Epithelial cell of proximal tubule (primary cell): ENCODE measurements at places on chromosomes 12 and 14.

GRCh38 chr14:34386865-34387485 lies 75.1 kb downstream of the SPTSSA start:
- DNase-seq, result no peak

DNA sequence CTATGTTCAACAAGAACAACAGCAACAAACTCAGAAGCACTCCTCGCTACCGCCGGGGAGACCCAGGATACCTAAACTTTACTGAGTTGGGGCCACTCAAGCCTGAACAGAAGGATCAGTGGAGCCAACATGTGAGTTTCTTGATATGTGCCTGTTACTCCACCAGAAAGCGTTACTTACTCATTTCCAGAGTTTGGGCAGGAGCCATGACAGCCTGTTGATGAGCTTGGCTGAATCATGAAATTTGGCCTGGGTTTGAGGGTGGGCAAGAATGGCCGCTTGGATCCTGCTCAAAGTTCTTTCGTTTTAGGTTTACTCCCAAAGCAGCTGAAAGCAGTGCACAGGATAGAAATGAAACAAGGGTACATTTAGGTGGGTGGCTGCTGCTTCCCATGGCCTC lies 12.0 kb upstream of the GALNT6 start:
- no peak for DNase-seq

- no peak for DNase-seq
Measured at GRCh38 chr14:65002586-65003210, 16.0 kb downstream of the FNTB start.

- DNase-seq, result no peak
Measured at GRCh38 chr14:75181293-75182062, 5.1 kb upstream of the TMED10 start.
